ENCODE measurements at places on chromosomes 3 and 15.

GRCh38 chr3:128011140-128011539 is 41.1 kb upstream of the SEC61A1 start:
- no peak for DNase-seq

- no peak for DNase-seq
Observed at GRCh38 chr15:63405159-63405558, 23.5 kb upstream of the CA12 start.

DNA sequence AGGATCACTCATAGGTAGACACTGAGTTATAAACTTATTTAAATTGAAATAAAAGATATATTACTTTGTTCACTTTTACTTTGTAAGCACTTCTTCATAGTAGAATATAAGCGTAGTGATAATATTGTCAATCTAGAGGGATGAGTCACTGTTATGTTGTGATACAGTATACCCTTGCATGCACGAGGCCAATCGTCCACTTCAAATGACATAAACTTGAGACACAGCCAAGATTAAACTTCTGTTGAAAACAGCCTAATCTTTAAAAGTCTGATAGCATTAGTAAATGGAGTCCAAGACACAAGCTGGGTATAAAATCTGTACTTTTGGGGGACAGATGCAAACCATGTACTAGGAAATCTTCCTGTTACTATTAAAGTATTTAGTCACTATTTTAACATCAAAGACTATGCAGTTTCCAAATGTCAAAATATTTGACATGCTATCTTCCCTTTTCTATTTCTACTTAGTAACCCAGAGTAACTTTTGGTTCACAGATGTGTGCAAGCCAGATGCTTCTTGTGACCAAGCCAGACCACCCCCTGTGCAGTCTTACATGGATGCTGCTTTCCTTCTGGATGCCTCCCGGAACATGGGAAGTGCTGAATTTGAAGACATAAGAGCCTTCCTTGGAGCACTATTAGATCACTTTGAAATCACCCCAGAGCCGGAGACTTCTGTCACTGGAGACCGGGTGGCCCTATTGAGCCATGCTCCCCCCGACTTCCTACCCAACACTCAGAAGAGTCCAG is 85.3 kb downstream of the PIK3R4 start:
- no peak for DNase-seq

- DNase-seq = no peak
Observed at GRCh38 chr15:32656496-32656895, 15.0 kb downstream of the SCG5 start.

GRCh38 chr3:8094415-8094814 is 407.2 kb upstream of the LMCD1 start:
- DNase-seq = no peak

Measured in effector memory CD8-positive, alpha-beta T cell (primary cell).